ENCODE measurements at places on chromosomes 3 and 15. TPM values are rescaled to one million over a fixed set of nuclear protein-coding genes. Genes with fewer than 3 reads are reported as not detected.

Gene STAC
- total RNA-seq = 9.6 TPM

- DNase-seq = no peak
Observed at GRCh38 chr3:63762934-63763550, 56.1 kb upstream of the C3orf49 start.

DNA sequence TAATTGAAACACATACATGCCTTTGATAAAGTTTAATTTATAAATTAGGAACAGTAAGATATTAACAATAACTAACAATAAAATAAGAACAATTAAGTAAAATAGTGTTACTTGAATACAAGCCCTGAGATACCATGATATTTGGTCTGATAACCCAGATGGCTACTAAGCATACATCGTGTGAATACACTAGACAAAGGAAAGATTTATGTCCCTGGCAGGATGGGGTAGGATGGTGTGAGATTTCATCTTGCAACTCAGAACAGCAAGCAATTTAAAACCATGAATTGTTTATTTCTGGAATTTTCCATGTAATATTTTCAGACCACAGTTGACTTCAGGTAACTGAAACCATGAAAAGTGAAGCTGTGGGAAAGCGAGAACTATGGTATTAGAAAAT, 169.5 kb downstream of the DIPK2A start:
- DNase-seq = no peak

GRCh38 chr3:16101295-16102186, 72.9 kb upstream of the GALNT15 start:
- no peak for DNase-seq

GRCh38 chr3:43413676-43414368, 127.5 kb downstream of the SNRK start:
- DNase-seq = peak; percentile 18
